ENCODE measurements at places on chromosomes 12 and 14.

GRCh38 chr14:96246539-96246847, 9.5 kb upstream of the BDKRB1 start:
- H3K4me1 ChIP-seq = no peaks in the 10 kb centered on the region
- no peak for DNase-seq
- H3K4me3 ChIP-seq = no peak overlapping the region
- no peaks in the 10 kb centered on the region for H3K36me3 ChIP-seq

DNA sequence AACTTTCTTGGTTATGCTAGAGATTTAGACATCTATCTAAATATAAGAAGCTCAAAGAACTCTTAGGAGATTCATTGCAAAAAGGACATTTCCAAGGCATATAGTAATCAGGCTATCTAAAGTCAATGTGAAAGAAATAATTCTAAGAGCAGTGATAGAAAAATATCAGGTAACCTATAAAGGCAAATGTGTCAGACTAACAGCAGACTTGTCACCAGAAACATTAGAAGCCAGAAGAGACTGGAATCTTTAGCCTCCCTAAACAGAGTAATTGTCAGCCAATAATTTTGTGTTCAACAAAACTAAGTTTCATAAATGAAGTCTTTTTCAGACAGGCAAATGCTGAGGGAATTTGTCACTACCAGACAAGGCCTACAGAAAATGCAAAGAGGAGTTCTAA, 122.0 kb upstream of the SCAF11 start:
- DNase-seq = no peak
- H3K4me1 ChIP-seq = no peaks in the 10 kb centered on the region
- no peak overlapping the region for H3K27ac ChIP-seq
- H3K36me3 ChIP-seq = no peaks in the 10 kb centered on the region

- H3K4me3 ChIP-seq = no peak overlapping the region
- H3K36me3 ChIP-seq = no peaks in the 10 kb centered on the region
- DNase-seq = no peak
- no peaks in the 10 kb centered on the region for H3K27me3 ChIP-seq
- H3K27ac ChIP-seq = no peak overlapping the region
Observed at GRCh38 chr14:81062380-81062779, 107.0 kb downstream of the TSHR start.

DNA sequence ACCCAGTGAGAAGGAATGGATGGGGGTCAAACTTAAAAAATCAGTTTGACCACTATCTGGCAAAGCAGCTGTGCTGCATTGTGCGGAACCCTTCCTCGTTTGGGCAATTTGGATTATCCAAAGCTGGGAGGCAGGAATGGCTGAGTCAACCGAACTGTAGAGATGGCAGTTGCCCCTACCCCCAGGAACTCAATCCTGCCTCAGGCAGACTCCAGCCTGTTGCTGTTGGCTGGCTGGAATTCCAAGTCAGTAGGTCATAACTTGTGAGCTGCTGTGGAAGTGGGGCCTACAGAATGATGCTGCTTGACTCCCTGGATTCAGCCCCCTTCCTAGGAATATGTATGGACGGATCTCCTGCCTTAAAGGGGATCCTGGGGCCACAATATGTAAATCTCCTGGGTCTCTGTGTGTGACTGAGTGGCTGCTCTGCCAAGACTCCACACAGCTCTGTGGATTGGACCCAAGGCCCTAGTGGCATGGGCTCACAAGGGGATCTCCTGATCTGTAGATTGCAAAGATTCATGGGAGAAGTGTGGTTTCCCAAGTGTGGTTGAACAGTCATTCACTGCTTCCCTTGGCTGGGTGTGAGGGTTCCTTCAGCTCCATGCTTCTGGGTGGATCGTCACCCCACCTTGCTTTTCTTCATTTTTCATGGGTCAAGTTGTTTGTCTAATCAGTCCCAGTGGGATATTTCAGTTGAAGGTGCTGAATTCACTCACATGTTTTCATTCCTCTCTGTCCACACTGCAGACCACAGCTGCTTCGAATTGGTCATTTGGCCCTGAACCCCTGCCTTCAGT, 19.2 kb downstream of the LUM start:
- DNase-seq = no peak
- no peaks in the 10 kb centered on the region for H3K36me3 ChIP-seq
- no peak overlapping the region for H3K4me3 ChIP-seq
- H3K4me1 ChIP-seq = no peaks in the 10 kb centered on the region

DNA sequence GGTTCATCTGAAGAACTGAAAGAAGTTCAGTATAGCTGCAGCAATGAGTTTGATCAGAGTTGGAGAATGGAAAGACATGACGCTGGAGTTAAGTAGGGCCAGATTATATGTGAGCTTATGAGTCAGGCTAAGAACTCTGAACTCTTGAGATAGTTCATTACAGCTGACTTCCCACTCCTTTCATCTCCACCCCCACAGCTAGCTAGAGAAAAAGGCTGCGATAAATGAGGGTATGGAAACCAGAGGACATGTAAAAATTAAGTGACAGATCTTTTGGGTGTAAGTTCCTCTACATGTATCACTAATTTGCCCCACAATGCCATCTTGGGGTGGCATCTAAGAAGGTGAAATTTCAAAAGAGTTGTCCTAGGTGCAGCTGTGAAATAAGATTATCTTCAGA, 28.6 kb downstream of the PYM1 start:
- no peak for DNase-seq
- peaks cover 6% of the 10 kb centered on the region for H3K4me1 ChIP-seq
- H3K36me3 ChIP-seq = peaks cover 20% of the 10 kb centered on the region
- no peak overlapping the region for H3K4me3 ChIP-seq

GRCh38 chr12:47343684-47344567, 264.2 kb upstream of the AMIGO2 start:
- no peaks in the 10 kb centered on the region for H3K36me3 ChIP-seq
- H3K27ac ChIP-seq = no peak overlapping the region
- no peak overlapping the region for H3K4me3 ChIP-seq
- peaks cover 6% of the 10 kb centered on the region for H3K4me1 ChIP-seq
- no peak for DNase-seq
- H3K27me3 ChIP-seq = no peaks in the 10 kb centered on the region
